ENCODE measurements at places on chromosomes 13 and 19.

GRCh38 chr13:102793611-102794355 is 5.0 kb downstream of the POGLUT2 start:
- DNase-seq = no peak

- DNase-seq = no peak
Observed at GRCh38 chr13:27170221-27170515, 1.4 kb downstream of the USP12 start.

GRCh38 chr13:113219256-113219940 is 10.0 kb downstream of the CUL4A start:
- DNase-seq = no peak

GRCh38 chr19:38706792-38707511 is 37.3 kb downstream of the CAPN12 start:
- no peak for DNase-seq

DNA sequence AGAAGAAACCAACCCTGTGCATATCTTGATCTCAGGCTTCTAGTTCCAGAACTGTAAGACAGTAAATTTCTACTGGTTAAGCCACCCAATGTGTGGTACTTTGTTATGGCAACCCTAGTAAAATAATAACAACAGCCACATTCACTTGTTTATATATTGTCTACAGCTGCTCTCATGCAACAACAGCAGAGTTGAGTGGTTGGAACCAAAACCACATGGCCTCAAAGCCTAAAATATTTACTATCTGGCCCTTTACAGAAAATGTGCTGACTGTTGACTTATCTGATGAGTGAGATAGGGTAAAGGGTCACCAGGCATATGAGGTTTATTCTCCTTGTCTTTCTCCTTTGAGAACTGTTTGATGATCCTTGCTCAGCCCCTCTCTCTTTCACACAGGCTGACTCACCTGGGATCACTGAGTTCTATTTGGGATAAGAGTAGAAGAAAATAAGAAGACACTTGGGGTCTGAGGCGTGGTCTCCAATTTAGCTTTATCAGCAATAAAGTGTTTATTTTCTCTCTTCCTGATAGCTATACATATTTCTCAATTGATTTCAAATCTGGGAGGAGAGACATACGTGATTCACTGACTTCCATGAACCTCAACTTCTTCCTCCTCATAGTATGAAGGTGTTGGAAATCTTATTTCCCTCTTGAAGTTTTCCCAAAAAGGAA is 227.5 kb upstream of the STARD13 start:
- DNase-seq = no peak

DNA sequence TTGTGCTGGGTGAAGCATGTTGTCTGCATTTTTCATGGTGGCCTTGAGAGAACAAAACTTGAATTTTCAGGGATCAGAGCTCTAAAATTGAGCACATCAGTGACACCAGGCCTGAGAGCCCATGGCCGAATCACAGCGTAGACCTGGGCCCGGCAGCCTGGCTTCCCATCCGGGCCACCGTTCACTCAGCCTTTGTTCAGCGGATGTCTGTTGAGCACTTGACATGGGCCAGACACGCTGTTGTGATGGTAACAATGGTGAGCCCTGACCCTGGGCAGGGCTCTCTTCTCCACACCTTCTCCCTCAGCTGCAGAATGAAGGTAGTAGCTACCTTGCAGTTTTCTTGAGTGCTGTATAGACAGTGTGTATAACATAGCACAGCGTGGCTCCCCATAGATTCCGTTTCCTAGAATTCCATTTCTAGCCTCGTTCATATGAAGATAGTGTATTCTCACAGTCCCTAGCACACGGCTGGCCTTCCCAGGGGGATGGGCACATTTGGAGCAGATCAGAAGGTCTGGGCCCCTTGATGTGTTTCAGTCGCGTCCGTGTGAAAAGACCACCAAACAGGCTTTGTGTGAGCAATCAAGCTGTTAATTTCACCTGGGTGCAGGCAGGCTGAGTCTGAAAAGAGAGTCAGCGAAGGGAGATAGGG is 75.3 kb downstream of the RAB20 start:
- no peak for DNase-seq

DNA sequence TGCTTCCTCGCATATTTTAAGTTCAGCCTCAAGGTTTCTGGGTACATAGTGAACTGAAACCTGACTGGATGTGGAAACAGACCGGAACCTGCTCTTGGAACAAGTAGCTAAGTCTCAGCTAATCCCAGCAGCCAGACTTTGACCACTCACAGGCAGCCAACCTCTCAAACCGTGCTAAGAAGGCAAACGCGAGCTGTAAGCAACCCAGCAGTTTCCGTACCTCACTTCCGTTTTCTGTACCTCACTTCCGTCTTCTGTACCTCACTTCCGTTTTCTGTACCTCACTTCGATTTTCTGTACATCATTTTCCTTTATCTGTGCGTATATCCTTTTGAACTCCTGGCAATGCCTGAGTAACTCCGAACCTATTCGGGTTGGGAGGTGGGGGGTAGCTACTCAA is 96.8 kb downstream of the SUCLA2 start:
- no peak for DNase-seq

DNA sequence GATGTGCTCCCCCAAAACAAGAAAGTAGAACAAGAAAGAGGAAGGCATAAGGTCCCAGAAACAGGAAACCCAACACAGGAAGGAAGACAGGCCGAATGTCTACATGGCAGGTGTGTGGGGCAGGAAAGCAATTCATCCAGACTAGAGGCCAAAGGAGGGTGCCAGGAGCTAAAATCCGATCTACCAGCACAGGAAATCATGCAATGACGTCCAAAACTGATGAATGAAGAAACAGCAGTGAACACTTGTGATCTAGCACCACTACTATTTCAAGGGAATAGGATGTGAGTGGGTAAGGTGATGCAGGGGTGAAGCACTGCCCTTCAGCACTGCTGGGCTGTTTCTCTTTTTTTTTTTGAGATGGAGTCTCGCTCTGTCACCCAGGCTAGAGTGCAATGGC is 59.1 kb downstream of the DOCK9 start:
- DNase-seq = no peak

DNA sequence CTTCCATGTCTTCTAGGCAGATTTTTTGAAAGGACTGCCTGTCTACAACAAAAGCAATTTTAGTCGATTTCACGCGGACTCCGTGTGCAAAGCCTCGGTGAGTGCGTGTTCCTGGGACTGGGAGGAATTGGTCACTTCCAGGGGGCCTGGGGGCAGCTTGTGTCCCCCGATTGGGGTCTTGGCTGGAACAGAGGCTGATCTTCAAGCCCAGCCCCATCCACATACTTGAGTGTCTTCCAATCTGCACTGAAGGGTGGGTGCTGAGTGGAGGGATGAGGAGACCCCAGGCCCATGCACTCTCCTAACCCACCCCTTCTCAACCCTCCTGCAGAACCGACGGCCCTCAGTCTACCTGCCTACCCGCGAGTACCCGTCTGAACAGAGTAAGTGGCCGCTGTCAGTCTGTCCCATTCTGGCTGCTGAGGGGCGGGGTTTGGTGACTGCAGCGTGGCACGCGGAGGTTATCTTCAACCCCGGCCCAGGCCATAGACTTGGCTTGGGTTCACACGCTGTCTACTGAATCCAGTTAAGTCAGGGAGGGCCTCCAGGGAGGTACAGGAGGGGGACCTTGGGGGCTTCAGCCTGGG is 4.7 kb downstream of the DDA1 start:
- no peak for DNase-seq

DNA sequence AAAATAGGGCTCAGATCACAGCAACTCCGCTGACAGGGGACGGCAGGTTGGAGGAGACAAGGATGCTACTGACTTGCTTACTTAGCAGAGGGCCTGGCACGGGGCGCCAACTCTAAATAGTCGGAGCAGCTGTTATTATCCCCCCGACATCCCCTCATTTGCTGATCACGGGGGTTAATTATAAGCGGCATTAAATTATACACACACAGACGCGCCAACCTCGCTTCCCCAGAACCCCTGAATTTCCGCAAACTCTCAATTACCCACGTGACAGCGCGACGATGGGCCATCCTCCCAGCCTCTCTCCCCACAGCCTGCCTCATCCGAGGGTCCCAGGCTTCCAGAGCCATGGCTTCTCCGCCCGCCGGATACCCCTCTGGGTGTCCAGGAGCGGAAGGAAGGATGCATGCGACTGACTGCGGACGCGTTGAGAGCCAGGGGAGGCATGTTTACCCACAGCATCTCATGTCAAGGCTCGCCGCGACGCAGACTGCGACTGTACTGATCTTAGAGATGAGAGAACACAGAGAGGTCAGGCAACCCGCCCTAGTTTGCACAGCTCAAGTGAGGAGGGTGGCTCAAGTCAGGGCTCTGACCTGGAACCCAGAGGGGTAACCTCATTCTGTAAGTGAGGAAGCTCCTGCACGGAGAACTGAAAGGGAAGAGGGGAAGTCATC is 5.7 kb downstream of the PTPRS start:
- DNase-seq = no peak
